CD4-positive, CD25-positive, alpha-beta regulatory T cell (primary cell): ENCODE measurements at places on chromosomes 5 and 9. TPM values are rescaled to one million over a fixed set of nuclear protein-coding genes. Genes with fewer than 3 reads are reported as not detected.

GRCh38 chr9:6634444-6634843 lies 11.1 kb downstream of the GLDC start:
- DNase-seq = no peak

GRCh38 chr5:151036556-151036955 lies 16.2 kb downstream of the GPX3 start:
- no peak for DNase-seq

The ARRDC1 gene
- polyA plus RNA-seq = 52.3 TPM

The FAM200C gene
- 0.37 TPM for polyA plus RNA-seq

GRCh38 chr9:96408409-96409280 lies 9.5 kb downstream of the ZNF367 start:
- DNase-seq = no peak
